DND-41 (cell line): ENCODE measurements at places on chromosomes 13 and 19.

DNA sequence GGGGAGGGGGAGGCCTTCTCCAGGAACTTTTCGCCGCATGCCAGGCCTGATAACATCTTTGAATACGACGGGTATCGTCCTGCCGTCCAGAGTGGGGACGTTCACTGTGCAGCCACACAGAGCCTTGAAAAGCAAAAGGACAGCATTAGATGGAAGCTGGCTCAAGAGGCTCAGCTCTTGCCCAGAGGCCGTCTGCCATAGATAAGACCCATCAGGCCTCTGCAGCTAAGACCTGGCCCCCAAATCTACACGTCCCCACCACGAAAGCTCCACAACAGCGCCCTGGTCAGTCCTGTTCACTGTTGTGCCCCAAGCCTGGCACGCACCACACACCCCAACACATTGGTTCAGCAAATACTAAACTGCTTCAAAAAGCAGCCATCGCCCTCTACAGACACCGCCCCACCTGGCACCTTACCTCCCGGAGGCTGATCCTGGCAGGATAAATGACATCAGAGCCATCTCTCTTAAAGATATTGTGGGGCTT is 2.1 kb downstream of the DNAJB1 start:
- DNase-seq = no peak

- no peak for DNase-seq
These were observed 309.8 kb upstream of the ZNF507 start for GRCh38 chr19:32035626-32036025.

DNA sequence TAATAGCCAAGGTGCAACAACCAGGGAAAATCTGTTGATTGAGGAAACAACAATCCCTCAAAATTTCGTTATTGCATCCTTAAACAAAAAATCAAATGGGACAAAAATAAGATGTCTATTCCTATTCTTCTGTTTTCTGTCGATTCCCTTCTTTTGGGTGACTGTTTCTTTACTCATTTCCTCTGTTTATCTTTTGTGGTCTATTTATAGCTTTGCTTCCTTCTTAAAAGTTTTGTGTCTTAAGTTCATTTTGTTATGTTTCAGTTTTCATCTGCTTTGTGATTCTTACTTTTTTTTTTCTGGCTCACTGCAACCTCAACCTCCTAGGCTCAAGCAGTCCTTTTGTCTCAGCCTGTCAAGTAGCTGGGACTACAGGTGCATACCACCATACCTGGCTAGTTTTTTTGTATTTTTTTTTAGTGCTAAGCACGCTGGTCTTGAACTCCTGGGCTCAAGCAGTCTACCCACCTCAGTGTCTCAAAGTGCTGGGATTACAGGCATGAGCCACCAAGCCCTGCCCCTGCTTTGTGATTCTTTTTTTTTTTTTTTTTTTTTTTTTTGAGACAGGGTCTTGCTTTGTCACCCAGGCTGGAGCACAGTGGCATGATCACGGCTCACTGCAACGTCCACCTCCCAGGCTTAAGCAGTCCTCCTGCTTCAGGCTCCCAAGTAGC is 10.4 kb downstream of the ZNF146 start:
- no peak for DNase-seq

GRCh38 chr13:93670866-93671265 is 444.3 kb downstream of the GPC6 start:
- no peak for DNase-seq

- peak; percentile 44 for DNase-seq
These were observed 3.0 kb upstream of the TNNT1 start for GRCh38 chr19:55152017-55152416.

- peak; percentile 61 for DNase-seq
These were observed 5.0 kb downstream of the FFAR1 start for GRCh38 chr19:35352448-35353304.

- no peak for DNase-seq
These were observed 134.2 kb upstream of the PEG3 start for GRCh38 chr19:56974556-56975207.

DNA sequence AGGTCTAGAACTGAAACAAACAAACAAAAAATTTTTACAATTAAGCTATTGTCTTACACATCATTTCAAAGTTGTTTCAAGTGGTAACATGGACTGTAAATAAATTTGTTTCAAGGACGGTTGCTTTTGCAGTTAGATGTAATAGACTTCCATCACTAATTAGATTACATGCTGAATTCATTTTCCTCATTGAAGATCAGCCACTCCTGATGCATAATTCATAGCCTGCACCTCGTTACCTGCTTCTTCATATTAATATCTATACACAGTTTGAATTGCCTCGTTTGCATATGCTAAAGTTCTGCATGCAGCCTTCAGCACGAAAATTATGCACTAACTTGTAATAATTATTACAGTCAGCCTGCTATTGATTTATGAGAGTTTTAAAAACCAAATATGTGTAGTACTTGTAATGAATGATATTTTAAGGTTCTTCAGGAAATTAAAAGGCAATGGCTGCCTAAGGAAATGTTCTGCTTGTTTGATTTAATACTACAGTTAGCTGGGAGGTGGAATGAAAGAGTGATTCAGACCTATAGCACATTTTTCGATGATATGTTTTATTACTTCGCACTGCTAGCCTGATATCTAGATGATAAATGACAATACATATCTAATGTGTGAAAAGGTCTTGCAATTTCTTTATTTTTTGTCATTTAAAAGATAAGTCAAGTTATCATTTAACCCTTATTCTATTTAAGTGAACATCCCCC is 184.9 kb downstream of the DACH1 start:
- no peak for DNase-seq

GRCh38 chr19:48544856-48545750 is 6.9 kb upstream of the SULT2B1 start:
- no peak for DNase-seq

- DNase-seq = no peak
These were observed 1.2 kb upstream of the F10 start for GRCh38 chr13:113121183-113121927.

DNA sequence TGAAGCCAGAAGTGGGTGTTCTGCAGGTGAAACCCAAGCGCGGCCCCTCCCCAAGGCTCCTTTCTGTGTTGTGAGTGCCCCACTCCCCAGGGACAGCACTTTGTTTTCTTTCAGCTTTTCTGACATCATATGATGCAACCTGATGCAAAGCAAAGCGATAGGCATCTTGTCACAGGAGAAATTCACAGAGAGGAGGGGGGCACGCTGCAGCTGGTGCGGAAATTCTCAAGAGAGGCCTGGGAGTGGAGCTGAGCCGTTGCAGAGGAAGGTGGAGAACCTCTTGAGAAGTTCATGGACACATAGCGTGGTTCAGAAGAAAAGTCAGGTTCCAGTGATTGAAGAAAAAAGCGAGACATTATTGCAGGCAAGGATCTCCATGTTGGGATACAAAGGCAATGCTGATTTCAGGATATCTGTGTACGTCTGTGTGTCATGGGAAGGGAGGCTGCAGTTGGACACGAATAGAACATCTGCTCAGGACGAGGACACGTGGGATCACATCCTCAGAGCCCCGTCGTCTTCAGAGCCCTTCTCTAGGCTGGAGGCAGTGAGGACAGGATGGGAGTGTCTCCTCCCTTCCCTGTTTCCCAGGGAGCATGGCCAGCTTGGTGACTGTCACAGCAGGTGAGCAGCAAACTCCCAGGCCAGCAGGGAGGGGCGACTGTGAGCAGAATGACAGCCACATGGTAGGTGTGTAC is 79.2 kb downstream of the IRS2 start:
- DNase-seq = peak; percentile 93

GRCh38 chr19:17406046-17406886 is 836 bp upstream of the BST2 start:
- peak; percentile 25 for DNase-seq

DNA sequence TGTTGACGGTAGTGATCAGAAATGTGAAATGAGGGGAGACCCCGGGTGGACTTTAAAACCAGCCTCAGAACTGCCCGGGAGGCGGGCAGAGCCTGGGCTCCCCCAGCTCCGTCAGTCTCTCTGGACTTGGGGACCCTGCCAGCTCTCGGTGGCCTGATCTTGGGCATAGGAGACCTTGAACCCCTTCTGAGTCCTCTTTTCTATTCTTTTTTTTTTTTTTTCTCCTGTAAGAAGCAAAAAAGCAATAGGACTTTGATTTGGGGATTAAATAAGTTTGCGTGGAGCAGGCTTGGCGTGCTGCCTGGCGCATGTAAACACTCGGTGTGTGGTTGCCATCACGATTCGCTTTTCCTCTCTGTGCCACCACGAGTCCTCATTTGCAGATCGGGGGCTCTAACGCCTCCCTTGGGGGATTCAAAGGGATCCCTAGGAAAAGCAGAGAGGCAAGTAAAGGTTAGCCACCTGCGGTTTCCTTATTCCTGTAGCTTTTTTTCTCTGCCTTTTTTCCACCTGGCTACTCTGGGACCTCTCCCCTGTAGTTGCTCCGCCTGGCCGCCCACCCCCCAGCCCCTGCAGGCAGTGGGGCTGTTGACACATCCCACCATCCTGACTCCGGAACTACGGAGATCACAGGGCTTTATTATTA is 1.3 kb downstream of the SAFB start:
- DNase-seq = peak; percentile 35

DNA sequence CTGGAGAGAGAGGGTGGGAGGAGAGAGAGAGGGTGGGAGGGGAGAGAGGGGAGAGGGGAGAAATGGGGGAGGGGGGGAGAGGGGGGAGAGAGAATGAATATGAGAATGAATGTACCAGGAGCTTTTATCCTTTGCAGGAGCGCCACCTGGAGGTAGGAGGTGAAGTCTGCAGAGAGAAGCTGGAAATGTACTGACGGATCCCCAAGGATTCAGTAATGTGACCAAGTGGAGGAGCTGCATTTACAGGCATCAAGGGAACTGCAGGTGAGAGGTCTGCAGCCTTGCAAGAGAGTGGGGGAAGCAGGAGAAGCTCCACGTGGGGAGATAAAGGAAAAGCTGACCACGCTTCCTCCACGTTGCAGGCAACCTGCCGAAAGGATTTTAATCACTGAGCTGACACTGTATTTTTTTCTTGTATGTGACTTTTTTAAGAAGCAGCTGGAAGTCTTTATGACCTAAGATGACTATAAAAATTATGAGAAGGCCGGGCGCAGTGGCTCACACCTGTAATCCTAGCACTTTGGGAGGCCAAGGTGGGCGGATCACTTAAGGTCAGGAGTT is 33.7 kb downstream of the VSTM1 start:
- DNase-seq = peak; percentile 63

- no peak for DNase-seq
These were observed 39.3 kb downstream of the CEACAM1 start for GRCh38 chr19:42488783-42489521.

DNA sequence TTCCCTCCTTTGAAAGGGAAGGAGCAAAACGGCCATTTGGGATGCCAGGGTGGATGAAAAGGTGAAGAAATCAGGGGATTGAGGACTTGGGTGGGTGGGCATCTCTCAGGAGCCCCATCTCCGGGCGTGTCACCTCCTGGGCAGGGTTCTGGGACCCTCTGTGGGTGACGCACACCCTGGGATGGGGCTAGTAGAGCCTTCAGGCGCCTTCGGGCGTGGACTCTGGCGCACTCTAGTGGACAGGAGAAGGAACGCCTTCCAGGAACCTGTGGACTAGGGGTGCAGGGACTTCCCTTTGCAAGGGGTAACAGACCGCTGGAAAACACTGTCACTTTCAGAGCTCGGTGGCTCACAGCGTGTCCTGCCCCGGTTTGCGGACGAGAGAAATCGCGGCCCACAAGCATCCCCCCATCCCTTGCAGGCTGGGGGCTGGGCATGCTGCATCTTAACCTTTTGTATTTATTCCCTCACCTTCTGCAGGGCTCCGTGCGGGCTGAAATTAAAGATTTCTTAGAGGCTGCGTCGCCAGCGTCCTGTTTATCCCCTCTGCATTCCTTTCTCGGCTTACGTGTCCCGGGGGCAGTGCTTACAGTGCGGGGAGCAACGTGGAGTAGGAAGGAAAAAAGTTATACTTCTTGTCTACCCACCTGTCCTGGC is 15.2 kb upstream of the S1PR4 start:
- peak; percentile 71 for DNase-seq

DNA sequence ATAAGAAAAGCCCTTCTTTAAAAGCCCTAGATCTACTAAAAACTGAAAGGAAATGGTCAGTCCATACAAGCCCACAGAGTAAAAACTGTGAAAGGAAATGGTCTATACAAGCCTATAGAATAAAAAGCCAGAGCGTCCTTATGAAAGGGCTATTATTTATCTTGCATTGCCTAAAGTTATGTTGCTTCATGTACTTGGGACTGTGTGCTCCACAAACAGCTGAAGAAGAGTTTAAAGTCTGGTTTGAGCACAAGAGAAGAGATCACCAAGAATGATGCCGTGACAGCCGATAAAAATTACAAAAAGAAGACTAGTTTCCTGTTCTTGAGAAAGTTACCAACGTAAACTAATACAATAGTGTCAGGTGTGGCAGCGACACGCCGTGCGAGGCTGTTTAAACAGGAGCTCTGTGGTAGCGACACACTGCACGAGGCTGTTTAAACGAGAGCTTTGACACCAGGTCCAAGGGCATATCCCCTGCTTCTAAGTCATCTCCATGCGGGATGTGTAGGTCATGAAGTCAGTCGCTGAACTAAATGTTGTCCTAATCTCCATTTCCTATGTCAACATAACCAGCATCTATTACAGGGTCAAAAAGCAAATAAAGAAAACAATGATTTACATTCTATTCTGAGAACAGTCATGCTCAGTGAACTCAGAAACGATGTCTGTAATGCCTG is 24.9 kb downstream of the PCID2 start:
- DNase-seq = no peak

DNA sequence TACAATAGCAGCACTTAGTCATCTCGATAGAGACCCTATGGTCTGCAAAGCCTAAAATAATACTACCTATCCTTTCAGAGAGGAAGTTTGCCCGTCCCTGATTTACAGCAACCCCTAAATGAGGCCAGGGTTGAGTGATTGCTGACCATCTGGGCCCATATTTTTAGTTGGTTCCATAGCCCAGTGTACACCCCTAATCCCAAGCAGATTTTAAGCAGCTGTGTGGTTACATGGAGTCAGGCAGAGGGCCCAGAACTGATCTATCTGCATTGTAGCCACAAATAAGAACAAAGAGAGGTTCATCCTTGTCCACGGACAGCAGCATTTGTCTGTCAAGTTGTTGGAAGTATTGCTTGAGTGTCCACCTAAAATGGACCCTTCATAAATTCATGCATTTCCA is 148.2 kb downstream of the DCT start:
- no peak for DNase-seq

GRCh38 chr13:60720590-60720989 is 323.6 kb downstream of the TDRD3 start:
- DNase-seq = no peak

DNA sequence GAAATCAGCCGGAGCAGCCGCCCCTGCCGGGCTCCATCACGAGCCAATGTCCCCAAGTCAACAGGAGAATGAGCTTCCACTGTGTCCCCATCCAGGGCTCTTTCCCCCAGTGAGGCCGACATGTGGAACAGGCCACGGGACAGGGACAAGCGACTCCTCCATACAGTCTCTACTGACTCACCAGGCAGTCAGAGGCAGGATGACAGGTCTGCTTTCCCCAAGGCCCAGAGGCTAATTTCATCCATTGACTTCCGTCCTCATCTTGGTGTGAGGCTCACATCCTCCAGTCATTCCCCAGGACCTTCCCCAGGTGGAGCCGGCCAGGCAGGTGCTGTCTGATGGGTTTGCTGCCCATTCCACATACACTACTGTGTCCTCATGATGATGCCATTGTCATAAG is 3.5 kb downstream of the CEACAM6 start:
- no peak for DNase-seq
